ENCODE measurements at places on chromosomes 16 and 17. TPM values are rescaled to one million over a fixed set of nuclear protein-coding genes. Genes with fewer than 3 reads are reported as not detected.

GRCh38 chr16:19499481-19499880 lies 22.4 kb downstream of the GDE1 start:
- DNase-seq = no peak

DNA sequence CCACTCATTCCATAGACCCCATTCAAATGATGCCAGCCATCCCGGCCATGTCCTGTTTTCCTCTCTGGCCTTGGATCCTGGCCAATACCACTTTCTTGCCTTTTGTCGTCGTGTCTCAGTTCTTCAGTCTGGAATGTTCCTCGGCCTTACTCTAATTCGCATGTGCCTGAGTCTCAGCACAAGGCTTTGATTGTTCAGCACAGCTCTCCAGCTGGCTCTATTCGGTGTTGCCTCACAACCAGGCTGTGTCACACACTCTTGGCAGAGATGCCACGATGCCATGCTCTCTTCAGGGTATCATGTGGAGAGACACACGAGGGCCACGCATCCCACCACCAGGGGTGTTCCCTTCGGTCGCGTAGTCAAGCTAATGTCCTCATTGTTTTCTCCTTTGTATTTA lies 1.8 kb upstream of the VPS4A start:
- DNase-seq = no peak

The KIAA0753 gene
- 21.7 TPM for total RNA-seq

GRCh38 chr16:30721606-30722005 lies 22.6 kb downstream of the SRCAP start:
- DNase-seq = no peak

DNA sequence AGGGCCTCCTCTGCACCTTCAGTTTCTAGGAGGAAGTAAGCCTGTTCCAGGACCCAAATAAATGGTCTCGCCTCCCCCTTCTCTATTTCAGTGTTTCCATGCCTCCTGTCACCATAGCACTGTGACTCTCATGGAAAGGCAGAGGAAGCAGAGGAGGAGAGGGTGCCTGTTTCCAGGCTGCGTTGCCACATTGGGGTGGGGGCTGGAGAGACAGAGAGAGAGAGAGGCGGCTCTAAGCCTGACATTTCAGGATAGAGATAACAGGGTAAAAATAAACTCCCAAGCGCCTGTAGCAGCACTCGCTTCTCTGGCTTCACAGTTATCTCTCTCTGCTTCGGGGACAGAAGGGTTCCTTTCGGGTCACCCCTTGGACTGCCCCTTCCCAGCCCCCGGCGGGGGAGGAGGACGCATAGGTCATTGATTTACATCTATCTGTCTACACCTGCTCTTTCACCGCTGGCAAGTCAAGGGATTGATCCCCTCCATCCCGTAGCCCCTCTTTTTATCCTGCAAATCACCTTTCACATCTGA lies 71.2 kb upstream of the MRTFB start:
- DNase-seq = no peak

DNA sequence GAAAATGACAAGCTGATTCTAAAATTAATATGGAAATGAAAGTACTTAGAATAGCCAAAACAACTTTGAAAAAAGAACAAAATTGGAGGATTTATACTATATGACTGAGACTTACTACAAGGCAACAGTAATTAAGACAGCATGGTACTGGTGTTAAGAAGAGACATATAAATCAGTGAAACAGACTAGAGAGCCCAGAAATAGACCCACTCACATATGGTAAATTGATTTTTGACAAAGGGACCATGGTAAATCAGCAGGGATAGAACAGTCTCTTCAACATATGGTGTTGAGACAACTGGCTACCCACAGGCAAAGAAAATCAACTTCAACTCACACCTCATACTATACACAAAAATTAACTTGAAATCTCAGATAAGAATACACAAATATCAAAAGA lies 12.9 kb downstream of the CMC2 start:
- DNase-seq = no peak

GRCh38 chr17:49050611-49051010 lies 53.4 kb downstream of the IGF2BP1 start:
- no peak for DNase-seq

GRCh38 chr17:60327901-60328273 lies 64.0 kb downstream of the USP32 start:
- DNase-seq = no peak
